ENCODE measurements at places on chromosomes 3 and 15. TPM values are rescaled to one million over a fixed set of nuclear protein-coding genes. Genes with fewer than 3 reads are reported as not detected.

GRCh38 chr3:100682056-100682853 lies 27.0 kb upstream of the TFG start:
- no peak for DNase-seq

DNA sequence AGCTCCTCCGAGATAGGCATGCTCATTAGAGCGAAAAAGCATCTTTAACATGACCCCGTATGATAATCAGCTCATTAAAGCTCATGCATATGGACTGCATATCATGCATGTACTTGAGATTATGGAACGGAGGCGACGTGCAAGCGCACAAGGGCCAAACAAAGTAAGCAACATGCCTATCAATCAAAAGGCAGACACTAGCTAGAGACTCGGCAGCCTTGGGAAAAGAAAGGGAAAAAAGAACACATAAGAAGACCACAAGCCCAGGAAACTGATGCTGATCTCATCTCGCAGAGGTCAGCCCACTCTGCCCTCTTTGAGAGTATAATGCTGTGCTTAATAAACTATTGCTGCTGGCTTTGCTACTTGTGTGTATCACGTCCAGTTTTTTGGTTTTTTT lies 2.6 kb upstream of the ACOX2 start:
- no peak for DNase-seq

GRCh38 chr15:41804916-41805666 lies 22.8 kb upstream of the JMJD7 start:
- peak; percentile 45 for DNase-seq

GRCh38 chr15:67857220-67857619 lies 17.4 kb upstream of the RNU6-1 start:
- no peak for DNase-seq

DNA sequence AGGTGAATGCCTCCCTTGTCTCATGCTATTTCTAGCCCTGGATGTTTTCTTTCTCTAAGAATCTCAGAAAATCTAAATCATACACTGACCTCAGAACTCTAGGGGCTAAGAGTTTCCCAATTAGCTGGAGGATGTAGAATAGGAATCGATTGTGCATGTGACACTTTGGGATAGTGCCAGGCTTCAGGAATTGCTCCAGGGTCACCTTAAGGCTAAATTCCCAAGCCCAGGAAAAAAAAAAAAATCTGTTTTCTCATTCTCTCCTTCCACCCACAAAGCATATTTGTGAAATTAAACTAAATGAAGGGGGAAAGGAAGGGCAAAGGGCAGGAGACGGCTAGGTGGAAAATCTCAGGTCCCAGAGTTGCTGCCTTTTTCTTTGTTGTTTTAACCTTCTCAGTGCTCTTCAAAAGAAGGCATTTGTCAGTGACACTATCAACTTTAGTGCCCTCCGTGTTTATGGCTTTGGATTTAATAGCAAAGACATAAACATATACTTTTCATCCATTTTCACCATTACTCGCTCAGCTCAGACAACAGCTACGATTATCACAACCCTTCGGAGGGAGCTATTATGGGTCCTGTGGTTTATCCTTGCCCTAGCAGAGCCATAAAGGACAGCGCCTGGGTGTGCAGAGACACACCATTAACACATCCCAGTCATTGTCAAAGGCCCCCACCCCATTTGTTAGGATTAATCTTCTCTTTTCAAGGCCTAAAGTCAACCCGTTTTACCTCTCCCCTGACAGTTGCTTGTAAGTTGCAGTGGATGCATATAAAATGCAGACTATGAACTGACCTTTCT lies 271.7 kb downstream of the PDZRN3 start:
- DNase-seq = no peak

- no peak for DNase-seq
Measured at GRCh38 chr3:167450195-167450594, 23.6 kb downstream of the SERPINI2 start.

The CACNA2D3 gene
- total RNA-seq = not detected

The AGBL1 gene
- total RNA-seq = not detected

The DNAH12 gene
- total RNA-seq = 0.04 TPM

The LTK gene
- 0.18 TPM for total RNA-seq

Data from pulmonary artery endothelial cell (primary cell).